Hepatocyte (in vitro differentiated cells): ENCODE measurements at places on chromosomes 4 and X. TPM values are rescaled to one million over a fixed set of nuclear protein-coding genes. Genes with fewer than 3 reads are reported as not detected.

DNA sequence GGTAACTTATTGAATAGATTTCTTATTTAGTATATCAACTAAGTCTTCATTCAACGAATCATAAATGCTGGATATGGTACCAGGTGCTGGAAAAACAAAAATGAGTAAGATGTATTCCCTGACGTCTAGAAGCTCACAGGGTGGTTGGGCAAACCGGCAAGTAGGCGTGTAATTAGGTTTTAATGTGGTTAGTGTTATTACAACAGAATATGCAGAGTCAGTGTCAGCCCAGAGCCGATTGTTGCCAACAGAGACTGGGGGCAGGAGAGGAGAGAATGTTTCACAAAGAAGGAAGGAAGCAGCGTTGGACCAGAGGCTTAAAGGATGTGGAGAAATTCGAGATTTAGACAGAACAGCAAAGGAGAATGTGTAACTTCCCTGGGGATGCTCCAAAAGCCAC, 111.7 kb downstream of the TENM3 start:
- no peaks in the 10 kb centered on the region for H3K27me3 ChIP-seq
- no peak overlapping the region for H3K4me3 ChIP-seq
- no peak overlapping the region for H3K27ac ChIP-seq
- peaks cover 4% of the 10 kb centered on the region for H3K4me1 ChIP-seq
- no peak for DNase-seq

DNA sequence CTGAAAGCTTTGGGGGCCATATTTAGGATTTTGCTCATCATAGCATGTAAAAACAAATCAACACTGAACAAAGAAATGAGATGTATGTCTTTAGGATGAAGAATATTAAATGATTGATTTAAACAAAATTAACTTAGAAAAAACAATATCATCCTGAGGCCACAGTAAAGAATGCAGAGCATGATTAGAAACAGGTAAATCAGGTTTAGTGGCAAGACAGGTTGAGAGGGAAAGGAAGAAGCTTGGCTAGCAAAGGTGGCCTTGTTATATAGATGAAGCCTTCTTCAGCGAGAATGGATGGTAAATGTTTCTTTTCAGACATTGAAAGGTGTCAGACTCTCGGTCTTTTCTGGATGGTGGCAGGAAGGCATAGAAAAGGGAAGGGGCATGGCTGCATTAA, 11.9 kb upstream of the MAGEB16 start:
- no peak overlapping the region for H3K4me3 ChIP-seq
- DNase-seq = no peak
- H3K4me1 ChIP-seq = no peaks in the 10 kb centered on the region
- no peaks in the 10 kb centered on the region for H3K36me3 ChIP-seq
- H3K27ac ChIP-seq = no peak overlapping the region

DNA sequence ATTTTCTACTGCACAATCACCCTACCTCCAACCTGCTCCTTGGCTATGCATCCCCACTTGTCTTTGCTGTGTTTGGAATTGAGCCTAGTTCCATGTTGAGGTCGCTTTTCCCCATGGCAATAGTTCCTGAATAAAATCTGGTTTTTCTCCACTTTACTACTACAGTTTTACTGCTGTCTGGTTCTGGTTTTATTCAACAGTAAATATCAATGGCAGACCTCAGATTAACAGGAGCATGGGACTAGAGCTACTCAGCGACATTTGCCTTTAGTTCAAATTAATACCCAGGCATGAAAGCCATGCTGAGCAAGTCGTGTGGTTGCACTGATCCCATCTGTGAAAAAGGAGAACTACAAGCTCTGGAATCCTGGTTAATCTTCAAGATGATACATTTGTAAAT, 460.3 kb downstream of the GRXCR1 start:
- H3K4me1 ChIP-seq = no peaks in the 10 kb centered on the region
- H3K27me3 ChIP-seq = no peaks in the 10 kb centered on the region
- H3K36me3 ChIP-seq = no peaks in the 10 kb centered on the region
- no peak for DNase-seq

- H3K27ac ChIP-seq = no peak overlapping the region
- H3K36me3 ChIP-seq = no peaks in the 10 kb centered on the region
- no peaks in the 10 kb centered on the region for H3K27me3 ChIP-seq
- peaks cover 3% of the 10 kb centered on the region for H3K4me1 ChIP-seq
- H3K4me3 ChIP-seq = no peak overlapping the region
These were observed 133.6 kb upstream of the CPEB2 start for GRCh38 chr4:14868426-14869395.

DNA sequence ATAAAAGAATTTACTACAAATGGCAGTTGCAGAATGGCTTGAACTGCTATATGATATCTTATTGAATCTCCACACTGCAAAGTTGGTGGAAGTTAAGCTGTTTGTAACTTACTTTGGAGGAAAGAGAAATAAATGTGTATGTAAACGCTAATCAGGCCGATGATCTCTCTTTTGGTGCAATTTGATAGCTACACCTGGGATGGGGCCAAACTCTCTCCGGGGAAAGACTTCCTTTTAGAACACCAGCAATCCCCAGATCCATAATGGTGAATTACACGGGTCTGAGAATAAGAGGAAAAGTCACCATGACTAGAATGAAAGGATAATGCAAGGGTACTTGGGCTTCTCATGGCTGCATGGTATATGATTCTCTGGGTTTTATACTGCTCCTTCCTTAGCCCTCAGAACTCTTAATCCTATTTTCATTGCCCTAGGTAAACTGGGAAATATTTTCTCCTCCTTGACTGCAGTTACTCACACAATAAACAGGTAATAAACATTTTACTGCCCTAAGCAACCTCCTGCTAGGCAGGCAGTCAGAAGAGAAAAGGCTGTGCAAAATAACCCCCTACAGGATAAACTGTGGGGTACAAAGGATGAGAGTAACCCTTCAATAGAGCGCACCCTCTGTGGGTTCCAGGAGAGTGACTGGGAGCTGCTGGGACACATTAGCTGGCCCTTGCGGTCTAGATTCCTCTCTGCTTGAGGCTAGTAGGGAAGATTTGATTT, 109.3 kb downstream of the MGST2 start:
- no peak for DNase-seq
- H3K27ac ChIP-seq = no peak overlapping the region
- peaks cover 9% of the 10 kb centered on the region for H3K4me1 ChIP-seq

GRCh38 chr4:3706111-3706511, 60.1 kb upstream of the ADRA2C start:
- peaks cover 16% of the 10 kb centered on the region for H3K27me3 ChIP-seq
- no peak overlapping the region for H3K4me3 ChIP-seq
- DNase-seq = no peak

DNA sequence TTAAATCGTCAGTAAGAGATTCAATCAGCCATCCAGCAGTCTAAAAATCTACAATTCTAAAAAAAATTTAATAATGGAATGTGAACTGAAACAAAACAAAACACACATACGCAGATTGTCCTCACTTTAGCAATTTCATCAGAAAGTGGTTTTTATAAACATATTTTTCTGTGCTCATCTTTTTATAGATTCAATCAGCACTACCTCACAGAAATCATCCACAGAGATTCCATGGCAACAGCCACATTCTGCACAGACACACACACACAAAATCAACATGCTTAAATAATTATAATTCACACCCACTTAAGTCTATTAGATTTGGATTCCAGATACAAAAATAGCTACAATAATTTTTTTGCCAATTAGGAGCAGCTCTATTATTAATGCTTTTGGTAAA, 149.0 kb upstream of the KCNIP4 start:
- no peak overlapping the region for H3K27ac ChIP-seq
- H3K27me3 ChIP-seq = no peaks in the 10 kb centered on the region
- no peaks in the 10 kb centered on the region for H3K36me3 ChIP-seq
- H3K4me3 ChIP-seq = no peak overlapping the region
- no peaks in the 10 kb centered on the region for H3K4me1 ChIP-seq

GRCh38 chr4:36206603-36207311, 37.6 kb downstream of the ARAP2 start:
- H3K4me3 ChIP-seq = no peak overlapping the region
- DNase-seq = no peak
- no peaks in the 10 kb centered on the region for H3K36me3 ChIP-seq
- H3K4me1 ChIP-seq = no peaks in the 10 kb centered on the region

- no peak overlapping the region for H3K27ac ChIP-seq
- H3K27me3 ChIP-seq = peaks cover 50% of the 10 kb centered on the region
- peaks cover 6% of the 10 kb centered on the region for H3K4me1 ChIP-seq
- H3K4me3 ChIP-seq = no peak overlapping the region
- no peak for DNase-seq
- no peaks in the 10 kb centered on the region for H3K36me3 ChIP-seq
These were observed 4.7 kb downstream of the QRFPR start for GRCh38 chr4:121376097-121376496.

- no peaks in the 10 kb centered on the region for H3K36me3 ChIP-seq
- no peaks in the 10 kb centered on the region for H3K27me3 ChIP-seq
- no peaks in the 10 kb centered on the region for H3K4me1 ChIP-seq
- no peak for DNase-seq
These were observed 57.1 kb upstream of the ADGRG2 start for GRCh38 chrX:19179389-19179788.

GRCh38 chr4:107130157-107130556, 94.0 kb upstream of the DKK2 start:
- no peaks in the 10 kb centered on the region for H3K36me3 ChIP-seq
- no peak overlapping the region for H3K4me3 ChIP-seq
- no peaks in the 10 kb centered on the region for H3K27me3 ChIP-seq
- no peak for DNase-seq

The ZNF711 gene
- 16.2 and 16.6 TPM in 2 replicates for polyA plus RNA-seq

The DMRTC1 gene
- polyA plus RNA-seq = 0.45 and 0.51 TPM in 2 replicates

The TEX13C gene
- polyA plus RNA-seq = not detected in 2 replicates

The RAB33A gene
- 7.7 and 11.2 TPM in 2 replicates for polyA plus RNA-seq

The GPR101 gene
- 0.25 TPM in 1 of 2 replicates, not detected in the other for polyA plus RNA-seq

The SETD7 gene
- 7.3 and 13.3 TPM in 2 replicates for polyA plus RNA-seq

The TRPC5OS gene
- polyA plus RNA-seq = not detected in 2 replicates

The RAB39B gene
- 0.07 and 0.24 TPM in 2 replicates for polyA plus RNA-seq

The MAEA gene
- 69.6 and 73.2 TPM in 2 replicates for polyA plus RNA-seq
